ENCODE measurements at places on chromosomes 16 and 17.

- DNase-seq, result no peak
- H3K4me1 ChIP-seq, result no peaks in the 10 kb centered on the region
- H3K27ac ChIP-seq, result no peak overlapping the region
- no peaks in the 10 kb centered on the region for H3K36me3 ChIP-seq
- H3K27me3 ChIP-seq, result no peaks in the 10 kb centered on the region
- no peak overlapping the region for H3K4me3 ChIP-seq
These were observed 70.1 kb upstream of the SHISA6 start for GRCh38 chr17:11170881-11171280.

DNA sequence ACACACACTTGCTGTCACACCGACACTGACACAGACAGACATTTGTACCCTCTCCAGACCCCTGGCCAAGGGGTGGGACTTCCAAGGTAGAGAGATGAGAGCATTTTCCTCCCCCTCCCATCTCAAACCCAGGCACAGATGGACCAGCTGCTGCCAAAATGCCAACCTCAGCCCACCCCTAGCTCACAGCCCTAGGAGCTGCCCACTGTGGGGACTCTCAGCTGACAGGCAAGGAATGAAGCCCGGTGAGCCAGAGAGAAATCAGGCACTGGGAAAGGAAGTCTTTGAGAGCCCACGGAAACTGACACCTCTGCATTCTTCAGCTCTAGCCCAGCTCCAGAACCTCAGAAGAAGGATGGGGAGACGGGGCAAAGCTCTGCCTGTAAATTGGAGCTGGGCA is 2.8 kb downstream of the ETV4 start:
- H3K36me3 ChIP-seq, result no peaks in the 10 kb centered on the region
- no peak for DNase-seq
- no peaks in the 10 kb centered on the region for H3K27me3 ChIP-seq
- H3K4me3 ChIP-seq, result no peak overlapping the region
- no peak overlapping the region for H3K27ac ChIP-seq
- no peaks in the 10 kb centered on the region for H3K4me1 ChIP-seq

GRCh38 chr17:80633207-80633606 is 88.6 kb downstream of the RPTOR start:
- H3K4me3 ChIP-seq, result no peak overlapping the region
- H3K36me3 ChIP-seq, result no peaks in the 10 kb centered on the region
- no peak overlapping the region for H3K27ac ChIP-seq

DNA sequence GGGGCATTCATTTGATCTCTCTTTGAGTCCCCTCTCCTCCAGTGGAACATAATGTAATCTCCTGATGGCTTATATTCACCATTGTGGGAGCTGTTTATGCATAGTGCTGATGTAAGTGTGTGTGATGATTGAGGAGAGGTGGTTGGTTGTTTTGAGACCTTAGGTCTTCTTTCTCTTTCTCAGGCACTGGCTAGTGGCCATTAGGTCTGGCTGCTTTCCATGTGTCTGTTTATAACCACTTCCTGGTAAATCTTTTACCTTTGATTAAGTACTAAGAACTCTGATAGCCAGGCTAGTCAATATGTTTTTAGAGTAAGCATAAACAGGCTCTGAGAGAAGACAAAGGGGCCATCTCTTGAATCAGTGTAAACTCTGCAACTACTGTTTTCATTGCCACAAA is 27.9 kb downstream of the VAT1L start:
- H3K27me3 ChIP-seq, result no peaks in the 10 kb centered on the region
- no peaks in the 10 kb centered on the region for H3K36me3 ChIP-seq
- DNase-seq, result no peak

DNA sequence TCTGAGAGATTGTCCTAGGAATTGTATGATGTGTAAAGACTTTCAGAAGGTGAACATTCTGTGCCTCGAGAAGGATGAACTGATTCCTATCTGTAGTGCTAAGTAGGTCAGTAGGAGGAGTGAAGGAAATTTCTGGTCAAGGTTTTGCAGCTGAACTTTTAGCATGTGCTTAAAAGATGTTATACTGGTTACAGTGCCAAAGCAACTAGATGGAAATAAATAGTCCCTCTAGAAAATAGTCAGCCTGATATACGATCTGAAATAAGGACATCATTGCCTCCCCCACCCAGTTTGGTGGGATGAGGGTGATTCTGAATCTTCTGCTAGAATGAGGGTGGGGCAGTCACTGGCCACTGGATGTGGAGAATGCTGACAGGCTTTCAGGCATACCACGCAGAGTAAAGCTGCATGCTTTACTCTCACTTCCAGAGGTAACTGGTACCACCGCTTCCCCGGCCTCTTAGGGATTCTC is 57.2 kb upstream of the VPS4A start:
- H3K4me1 ChIP-seq, result peaks cover 7% of the 10 kb centered on the region
- no peak for DNase-seq
- no peak overlapping the region for H3K4me3 ChIP-seq
- no peak overlapping the region for H3K27ac ChIP-seq

- H3K4me1 ChIP-seq, result peaks cover 52% of the 10 kb centered on the region
- no peak for DNase-seq
- no peaks in the 10 kb centered on the region for H3K27me3 ChIP-seq
These were observed 63.3 kb downstream of the TUBD1 start for GRCh38 chr17:59829217-59830006.

DNA sequence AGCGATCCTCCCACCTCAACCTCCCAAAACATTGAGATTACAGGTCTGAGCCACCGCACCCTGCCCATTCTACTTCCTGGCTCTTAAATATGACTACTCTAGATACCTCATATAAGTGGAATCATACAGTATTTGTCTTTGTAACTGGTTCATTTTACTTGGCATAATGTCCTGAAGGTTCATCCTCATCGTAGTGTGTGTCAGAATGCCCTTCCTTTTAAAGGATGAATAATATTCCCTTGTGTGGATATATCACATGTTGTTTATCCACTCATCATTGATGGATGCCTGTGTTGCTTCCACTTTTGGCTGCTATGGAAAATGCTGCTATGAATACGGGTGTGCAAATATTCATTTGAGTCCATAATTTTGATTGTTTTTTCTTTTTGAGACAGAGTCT is 5.7 kb upstream of the CETP start:
- H3K27ac ChIP-seq, result no peak overlapping the region
- H3K27me3 ChIP-seq, result no peaks in the 10 kb centered on the region
- no peak for DNase-seq

- no peak for DNase-seq
- H3K27me3 ChIP-seq, result no peaks in the 10 kb centered on the region
These were observed 75.5 kb upstream of the CLEC3A start for GRCh38 chr16:77946823-77947222.

DNA sequence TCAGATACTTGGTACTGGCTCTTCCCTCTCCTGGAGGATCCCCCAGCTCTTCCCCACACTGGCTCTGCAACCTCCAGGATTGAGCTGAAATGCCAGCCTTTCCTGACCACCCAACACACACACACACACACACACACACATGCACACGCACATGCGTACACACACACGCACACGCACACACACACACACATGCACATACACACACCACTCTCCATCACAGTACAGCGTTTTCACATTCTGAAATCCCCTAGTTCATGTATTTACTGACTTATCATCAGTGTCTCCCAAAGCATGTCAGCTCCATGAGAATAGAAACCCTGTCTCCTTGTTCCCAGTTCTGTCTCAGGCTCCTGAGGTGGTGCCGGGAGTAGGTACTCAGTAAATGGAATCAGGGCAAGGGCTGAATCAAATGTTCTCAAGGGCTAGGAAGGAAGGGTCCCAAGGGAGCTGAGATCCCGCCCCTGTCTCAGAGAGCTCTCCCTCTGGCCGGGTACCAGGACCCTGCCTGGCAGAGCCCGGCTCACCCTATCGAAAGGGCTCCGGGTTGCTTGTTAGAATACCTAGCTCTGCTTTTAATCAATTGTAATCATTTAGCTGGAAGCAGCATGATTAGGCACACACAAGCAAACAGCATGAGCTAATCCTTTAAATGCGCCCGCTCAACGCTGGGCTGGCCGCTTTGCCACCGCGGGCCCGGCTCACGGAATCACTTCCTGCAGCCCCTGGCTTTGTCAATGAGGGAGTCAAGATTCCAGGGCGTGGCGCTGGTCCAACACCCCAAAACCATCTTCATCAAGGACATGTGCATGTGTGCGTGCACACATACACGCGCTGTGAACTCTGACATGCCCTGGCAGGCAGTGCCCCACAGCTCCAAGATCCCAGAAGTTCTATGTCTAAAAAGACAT is 140.7 kb downstream of the C16orf78 start:
- H3K27ac ChIP-seq, result no peak overlapping the region
- H3K4me3 ChIP-seq, result no peak overlapping the region
- no peaks in the 10 kb centered on the region for H3K27me3 ChIP-seq

DNA sequence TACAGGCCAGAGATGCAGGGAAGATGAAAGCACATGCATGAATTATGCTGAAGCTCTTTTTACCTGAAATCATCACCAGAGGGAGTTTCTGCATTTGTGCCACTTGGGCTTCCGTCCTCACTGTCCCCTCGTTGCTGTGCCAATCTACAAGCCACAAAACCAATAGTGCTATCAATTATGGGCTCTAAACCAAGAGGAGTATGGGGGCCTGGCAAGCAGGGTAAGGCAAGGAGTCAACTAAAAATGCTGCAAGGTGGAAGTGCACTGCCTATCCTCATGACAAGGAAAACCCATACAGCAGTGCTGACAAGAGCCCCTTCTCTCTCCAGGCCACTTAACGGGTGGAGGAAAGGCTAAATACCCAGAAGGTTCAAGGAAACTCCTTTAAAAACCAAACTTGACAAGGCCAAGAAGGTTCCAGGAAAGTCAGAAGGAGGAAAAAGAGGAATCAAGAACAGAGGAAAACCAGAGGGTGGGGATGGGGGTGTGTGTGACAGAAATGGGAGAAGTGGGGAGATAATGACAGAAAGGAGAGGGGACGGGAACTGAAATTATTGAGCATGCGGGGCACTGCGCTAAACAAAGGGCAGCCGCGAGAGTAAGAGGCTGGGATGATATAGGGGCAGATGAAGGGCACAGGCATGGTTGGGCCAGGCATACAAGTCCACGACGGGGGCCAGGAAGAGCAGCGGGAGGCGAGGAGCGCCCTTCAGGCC is 674 bp downstream of the C17orf75 start:
- DNase-seq, result peak; percentile 46
- H3K4me1 ChIP-seq, result peaks cover 20% of the 10 kb centered on the region
- peaks cover 23% of the 10 kb centered on the region for H3K36me3 ChIP-seq
- peak overlapping the region; percentile 69 for H3K4me3 ChIP-seq

GRCh38 chr17:31318851-31319661 is 2.4 kb downstream of the EVI2A start:
- H3K4me3 ChIP-seq, result peak overlapping the region; percentile 24
- no peak for DNase-seq
- H3K4me1 ChIP-seq, result peaks cover 12% of the 10 kb centered on the region
- H3K27me3 ChIP-seq, result no peaks in the 10 kb centered on the region

GRCh38 chr17:56997313-56997712 is 19.4 kb downstream of the SCPEP1 start:
- no peaks in the 10 kb centered on the region for H3K4me1 ChIP-seq
- H3K27ac ChIP-seq, result no peak overlapping the region
- H3K4me3 ChIP-seq, result no peak overlapping the region
- peaks cover 66% of the 10 kb centered on the region for H3K36me3 ChIP-seq
- DNase-seq, result no peak
- H3K27me3 ChIP-seq, result no peaks in the 10 kb centered on the region

DNA sequence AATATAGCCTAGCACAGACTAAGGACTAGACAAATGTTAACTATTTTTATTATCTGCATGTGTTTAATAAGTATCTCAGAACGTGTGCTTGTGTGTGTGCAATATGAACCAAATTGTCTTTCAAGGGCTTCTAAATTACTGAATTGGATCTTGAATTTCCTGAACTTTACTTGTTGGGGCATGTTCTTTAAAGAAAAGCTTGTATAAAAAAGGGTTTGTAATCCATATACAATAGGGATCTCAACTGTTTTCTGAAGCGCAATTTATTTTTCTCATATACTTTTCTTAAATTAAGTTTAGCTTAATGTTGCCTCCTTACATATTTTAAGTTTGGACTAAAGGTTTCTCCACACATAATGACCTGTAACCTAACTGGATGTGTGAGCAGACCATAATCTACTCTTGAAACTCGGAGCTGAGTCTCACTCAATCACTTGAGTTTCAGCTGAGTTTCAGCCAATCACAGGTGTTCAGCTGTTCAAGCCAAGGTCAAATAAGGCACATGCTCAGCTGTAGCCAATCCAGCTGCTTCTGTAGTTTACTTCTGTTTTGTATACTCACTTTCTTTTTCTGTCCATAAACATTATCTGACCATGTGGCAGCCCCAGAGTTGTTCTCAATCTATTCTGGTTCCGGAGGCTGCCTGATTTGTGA is 72.3 kb downstream of the CDK5R1 start:
- no peak for DNase-seq
- H3K27ac ChIP-seq, result no peak overlapping the region
- H3K4me3 ChIP-seq, result no peak overlapping the region

- H3K36me3 ChIP-seq, result no peaks in the 10 kb centered on the region
- H3K4me1 ChIP-seq, result peaks cover 17% of the 10 kb centered on the region
- no peak overlapping the region for H3K4me3 ChIP-seq
- DNase-seq, result no peak
- H3K27ac ChIP-seq, result no peak overlapping the region
These were observed 3.7 kb downstream of the PEMT start for GRCh38 chr17:17587614-17588337.

DNA sequence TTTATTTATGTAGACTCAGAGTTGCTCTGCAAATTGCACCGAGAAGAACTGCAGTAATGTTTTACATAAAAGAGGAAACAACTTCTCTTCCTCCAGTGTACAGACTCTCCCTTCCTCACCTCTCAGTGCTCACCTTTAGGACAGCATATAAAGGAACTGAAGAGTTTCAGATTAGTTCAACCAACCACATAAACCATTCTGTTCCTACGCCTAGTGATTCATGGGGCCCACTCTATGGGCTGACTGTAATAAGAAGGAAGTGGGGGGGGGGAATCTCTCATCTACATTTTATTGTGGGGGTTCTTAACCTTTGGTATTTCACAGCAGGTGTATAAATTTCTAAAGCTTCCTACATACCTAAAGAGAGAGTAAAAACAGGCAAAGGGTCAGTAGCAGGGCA is 18.3 kb downstream of the ZSWIM7 start:
- no peaks in the 10 kb centered on the region for H3K27me3 ChIP-seq
- no peaks in the 10 kb centered on the region for H3K4me1 ChIP-seq
- H3K4me3 ChIP-seq, result no peak overlapping the region
- peaks cover 45% of the 10 kb centered on the region for H3K36me3 ChIP-seq
- no peak for DNase-seq

GRCh38 chr17:68385490-68386215 is 71.6 kb downstream of the WIPI1 start:
- no peaks in the 10 kb centered on the region for H3K27me3 ChIP-seq
- no peaks in the 10 kb centered on the region for H3K36me3 ChIP-seq
- H3K4me3 ChIP-seq, result no peak overlapping the region
- no peaks in the 10 kb centered on the region for H3K4me1 ChIP-seq

DNA sequence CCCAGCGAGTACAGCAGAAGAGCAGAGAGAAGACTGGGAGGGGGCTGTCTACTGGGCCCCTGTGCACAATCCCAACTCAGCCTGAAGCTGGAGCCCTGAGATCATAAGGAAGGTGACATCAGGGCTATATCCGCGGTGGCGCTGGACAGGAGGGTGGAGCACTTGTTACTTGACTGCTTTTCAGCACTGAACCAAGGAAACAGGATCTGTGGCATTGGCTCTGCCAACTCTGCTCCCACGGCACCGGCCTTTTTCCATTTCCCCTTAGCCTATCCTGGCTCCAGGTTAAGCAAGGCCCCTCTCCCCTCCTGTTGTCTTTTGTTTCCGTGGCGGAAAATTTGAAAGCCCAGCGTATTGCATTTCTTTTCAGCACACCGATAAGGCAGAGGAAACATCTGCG is 125.0 kb upstream of the IRX3 start:
- H3K4me1 ChIP-seq, result peaks cover 17% of the 10 kb centered on the region
- no peak overlapping the region for H3K4me3 ChIP-seq
- DNase-seq, result peak; percentile 63
- H3K36me3 ChIP-seq, result no peaks in the 10 kb centered on the region
- H3K27me3 ChIP-seq, result no peaks in the 10 kb centered on the region

All from right atrium auricular region (tissue), 2 donors.